ENCODE measurements at places on chromosomes 6 and 20. TPM values are rescaled to one million over a fixed set of nuclear protein-coding genes. Genes with fewer than 3 reads are reported as not detected.

The POPDC3 gene
- 10.1 TPM for total RNA-seq

DNA sequence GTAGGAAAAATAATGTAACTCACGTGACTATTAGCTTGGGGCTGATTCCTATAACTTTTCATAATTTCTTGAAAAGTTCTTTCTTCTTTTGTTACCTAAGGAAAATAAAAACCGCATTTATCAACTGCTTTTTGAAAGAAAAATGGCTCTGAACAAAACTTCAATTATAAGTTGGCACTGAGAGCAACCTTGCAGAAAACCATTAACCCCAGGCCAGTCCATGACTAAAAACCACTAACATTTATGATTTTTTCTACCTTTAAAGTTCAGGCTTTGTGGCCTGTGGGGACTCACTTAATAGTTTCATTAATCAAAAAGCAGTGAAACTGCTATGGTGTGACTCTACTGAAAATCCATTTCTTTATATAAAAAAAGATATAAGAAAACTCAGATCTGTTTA, 69.1 kb upstream of the SAMHD1 start:
- DNase-seq: no peak

The TINAG gene
- total RNA-seq: not detected

DNA sequence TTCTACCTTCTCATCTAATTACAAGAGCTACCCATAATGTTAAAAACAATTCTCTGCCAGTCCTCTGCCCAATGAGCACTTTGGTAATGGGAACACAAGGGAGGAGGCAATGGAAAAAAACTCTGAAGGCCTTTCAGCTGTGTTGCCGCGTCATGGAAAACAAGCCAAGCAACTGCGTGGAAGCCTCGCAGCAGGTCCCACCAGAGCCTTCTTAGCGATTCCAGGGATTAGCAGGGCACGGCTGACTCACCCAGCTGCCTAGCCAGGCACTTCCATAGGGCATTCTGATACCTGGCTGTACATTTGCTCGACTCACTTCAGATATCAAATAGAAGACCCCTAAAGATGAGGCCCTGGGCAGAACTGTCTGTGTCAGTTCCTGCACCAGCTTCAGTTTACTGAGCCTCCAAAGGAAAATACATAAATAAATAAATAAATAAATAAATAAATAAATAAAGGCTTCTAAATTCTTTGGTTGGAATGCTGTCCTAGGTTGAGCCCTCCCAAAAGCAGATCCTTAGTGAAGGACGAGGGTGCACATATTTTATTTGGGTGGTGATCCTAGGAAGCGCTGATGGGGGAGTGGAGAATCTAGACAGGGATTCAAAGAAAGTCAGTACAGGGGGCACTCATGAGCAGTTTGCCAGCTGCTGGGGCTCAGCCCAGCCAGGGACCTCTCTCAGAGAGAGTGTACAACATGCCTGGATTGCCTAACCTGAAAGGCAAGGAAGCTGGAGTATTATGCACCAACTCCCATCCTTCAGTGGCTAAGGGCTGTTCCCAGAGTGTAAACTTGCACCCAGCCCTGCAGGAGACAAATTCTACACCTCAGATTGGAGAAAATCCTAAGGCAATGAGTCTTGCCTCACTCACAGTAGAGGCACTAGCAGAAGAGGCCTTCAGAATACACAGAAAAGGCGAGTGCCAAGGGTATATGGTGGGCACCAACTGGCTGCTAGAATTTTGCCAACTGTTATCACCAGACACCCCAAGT, 18.2 kb downstream of the SNAP25 start:
- no peak for DNase-seq

GRCh38 chr6:150328744-150329405, 39.9 kb upstream of the IYD start:
- no peak for DNase-seq

DNA sequence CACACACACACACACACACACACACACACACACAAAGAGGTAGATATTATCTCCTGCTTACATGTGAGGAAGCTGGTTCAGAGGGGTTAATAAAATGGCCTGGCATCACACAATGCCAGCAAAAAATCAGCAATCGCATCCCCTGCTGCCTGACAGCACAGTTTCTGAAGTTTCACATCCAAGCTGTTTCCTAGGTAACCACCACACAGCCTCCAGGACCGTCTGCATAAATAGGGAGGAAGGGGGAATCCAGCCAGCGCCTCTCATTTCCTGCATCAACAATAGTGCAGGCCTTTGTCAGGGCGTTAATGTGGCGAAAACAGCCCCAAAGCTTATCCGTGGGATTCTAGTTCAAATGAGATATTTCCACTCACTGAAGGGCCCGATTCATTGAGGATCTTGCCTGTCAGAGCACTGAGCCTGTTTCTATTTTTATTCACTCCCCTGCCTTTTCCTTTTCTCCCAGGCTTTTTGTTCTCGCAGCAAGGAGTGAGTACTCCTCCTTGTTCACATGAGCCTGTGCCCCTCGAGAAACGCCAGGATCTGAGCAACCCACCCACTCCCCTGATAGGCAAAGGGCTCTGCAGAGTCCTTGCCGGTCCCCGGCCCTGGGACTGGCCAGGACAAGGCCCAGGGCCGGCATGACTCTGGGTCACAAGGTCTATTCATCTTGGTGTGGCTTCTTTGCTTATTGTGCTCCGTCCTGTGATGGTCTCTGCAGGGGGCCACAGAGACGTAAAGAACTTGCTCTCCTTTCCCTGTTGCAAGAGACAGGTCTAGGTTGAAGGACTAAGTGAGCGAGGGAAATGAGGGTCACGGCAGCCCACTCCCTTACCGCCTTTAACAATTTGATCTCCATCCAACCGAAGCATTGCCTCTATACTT, 32.7 kb downstream of the TUBB2B start:
- no peak for DNase-seq

- DNase-seq: no peak
These were observed 101.9 kb downstream of the MTHFD1L start for GRCh38 chr6:150967381-150967780.

The DUSP15 gene
- total RNA-seq: 10.4 TPM

- no peak for DNase-seq
These were observed at the start of gene TRIM40 for GRCh38 chr6:30135757-30136156. Gene TRIM40, plus strand, starts transcription at chr6:30136140. Its CDS starts 897 bp downstream, at chr6:30137037.

GRCh38 chr6:125100074-125100652, 53.4 kb upstream of the TPD52L1 start:
- DNase-seq: no peak

DNA sequence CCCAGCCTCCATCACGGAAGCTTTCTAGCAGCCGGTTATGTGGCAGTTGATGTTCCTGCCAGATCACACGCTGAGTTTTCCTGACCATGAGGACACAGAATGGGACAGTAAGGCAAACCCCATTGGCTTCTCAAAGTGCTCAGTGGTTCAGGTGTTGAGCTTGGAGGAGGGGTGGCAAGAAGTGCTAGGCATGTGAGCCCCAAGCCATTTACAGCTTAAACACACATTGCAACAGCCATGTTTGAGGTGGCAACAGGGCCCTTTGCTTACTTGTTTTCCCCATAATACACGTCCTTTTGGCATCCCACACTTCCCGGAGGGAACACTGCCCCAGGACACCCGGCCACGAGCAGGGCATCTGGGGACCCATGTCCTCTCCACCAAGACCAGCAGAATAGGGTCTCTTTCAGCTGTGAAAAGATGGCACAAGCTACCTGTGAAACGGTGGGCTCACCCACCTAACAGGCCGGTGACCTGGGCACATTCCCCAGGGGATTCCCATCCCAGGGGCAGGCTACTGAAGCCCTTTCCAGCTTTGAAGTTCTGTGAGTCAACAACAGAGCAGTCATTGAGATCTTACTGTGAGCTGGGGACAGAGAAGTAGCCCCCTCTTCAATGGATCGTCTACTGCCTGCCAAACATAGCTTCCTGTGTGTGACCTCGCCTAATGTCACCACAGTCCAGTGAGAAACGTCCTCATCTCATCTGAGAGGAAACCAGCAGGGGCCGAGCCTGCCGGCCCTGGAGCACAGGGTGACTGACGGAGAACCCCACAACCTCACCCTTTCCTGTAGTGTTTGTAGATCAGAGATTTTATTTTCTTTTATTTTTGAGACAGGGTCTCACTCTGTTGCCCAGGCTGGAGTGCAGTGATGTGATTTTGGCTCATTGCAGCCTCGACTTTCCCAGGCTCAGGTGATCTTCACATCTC, 4.0 kb upstream of the TLDC2 start:
- no peak for DNase-seq

DNA sequence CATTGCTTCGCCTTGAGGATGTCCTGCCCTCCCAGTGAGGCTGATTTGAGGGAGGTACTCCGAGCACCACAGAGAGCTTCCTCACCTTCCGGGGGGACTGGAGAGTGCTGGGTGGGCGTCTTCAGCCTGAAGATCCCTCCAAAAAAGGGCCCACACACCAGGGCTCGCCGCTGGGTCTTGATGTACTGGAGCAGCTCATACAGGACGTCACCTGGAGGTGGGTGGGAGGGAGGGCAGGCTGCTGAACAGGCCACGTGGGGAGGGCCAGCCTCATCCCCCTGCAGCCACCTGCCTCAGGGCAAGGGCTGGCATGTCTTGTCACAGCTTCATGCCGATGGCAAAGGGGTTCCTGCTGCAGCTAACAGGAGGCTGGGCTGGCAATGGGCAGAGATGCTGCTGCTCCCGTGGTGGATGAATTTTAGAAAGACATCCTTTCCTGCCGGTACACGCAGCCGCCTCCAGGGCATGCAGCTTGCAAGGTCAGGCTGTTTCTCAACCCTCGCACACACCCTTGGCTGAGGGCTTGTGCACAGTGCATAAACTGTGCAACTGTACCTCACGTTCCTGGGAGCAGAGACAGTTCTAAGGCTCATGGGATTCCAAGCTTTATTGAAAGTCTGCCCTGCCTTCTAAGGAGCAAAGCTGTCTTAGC, 14.0 kb downstream of the ETV7 start:
- DNase-seq: no peak

DNA sequence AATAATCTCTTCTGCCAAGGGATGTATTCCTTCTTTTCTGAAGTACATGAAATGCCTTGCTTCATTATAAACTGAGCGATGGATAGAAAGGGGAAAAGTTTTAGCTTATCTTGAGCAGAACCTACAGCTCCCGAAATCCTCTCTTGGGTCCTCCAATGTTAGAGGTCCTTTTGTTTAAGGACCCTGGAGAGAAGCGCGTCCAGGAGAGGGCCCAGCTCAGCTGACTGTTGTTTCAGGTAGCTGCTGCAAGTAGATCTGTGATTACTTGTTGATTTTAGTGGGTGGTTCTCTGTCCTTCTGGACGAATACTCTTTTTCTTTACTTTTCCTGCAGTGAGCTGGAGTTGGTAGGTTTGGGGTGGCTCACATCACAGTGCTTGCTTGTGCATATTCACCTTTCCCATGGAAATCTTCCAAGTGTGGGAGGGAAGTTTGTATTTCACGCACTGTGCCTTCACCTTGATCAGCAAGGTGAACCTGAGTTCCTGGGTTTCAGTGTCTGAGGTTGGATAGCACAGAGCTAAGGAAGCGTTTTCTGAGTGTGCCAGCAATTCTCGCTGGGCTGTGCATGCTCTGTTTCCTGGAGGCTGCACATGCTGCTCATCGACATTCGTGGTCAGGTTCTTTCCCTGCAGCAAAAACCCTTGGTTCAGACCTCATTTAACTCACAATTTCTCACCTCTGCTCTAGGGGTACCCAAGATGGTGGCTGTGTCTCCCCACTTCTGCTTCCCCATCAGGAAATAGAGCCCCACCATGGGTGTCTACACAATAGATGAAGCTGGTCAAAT, 176.3 kb downstream of the JARID2 start:
- no peak for DNase-seq

DNA sequence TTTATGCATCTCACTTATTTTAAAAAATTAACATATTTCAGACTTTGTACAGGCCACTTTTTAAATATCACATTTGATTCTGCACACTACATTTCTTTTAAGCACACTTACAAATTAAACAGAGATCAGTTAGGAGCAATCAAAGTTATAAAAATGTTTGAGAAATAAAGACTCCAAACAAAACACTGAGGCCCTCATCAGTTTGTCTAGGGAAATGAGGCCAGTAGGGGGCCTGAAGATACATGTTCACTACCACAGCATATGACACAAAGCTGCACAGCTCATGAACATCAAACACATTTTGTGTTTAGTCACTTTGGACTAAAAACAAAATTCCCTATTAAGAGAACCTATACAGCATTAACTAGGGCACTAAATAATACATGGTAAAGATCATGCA, 180.5 kb downstream of the PDE7B start:
- DNase-seq: no peak

DNA sequence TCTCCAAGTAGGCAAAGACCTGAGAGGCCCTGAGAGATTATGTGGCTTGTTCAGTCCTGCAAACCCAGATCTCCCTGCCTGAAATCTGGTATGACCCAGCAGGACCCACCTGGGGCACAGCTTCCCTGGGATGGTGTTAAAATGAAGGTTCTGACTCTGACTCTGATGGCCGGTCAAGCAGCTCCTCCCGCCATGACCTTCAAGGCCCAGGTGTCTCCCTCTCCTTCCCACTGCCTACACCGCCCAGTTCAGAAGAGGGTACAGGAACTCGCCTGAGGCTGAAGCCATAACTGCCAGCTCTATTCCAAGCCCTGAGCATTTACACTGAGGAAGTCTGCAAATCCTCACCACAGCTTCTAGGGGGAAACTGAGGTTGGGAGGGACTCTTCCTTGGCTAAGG, 5.9 kb upstream of the CST7 start:
- no peak for DNase-seq

All from mesothelial cell of epicardium (in vitro differentiated cells).